ENCODE measurements at places on chromosomes 1 and 21.

GRCh38 chr1:109783436-109783835, 19.7 kb upstream of the EPS8L3 start:
- DNase-seq: no peak

DNA sequence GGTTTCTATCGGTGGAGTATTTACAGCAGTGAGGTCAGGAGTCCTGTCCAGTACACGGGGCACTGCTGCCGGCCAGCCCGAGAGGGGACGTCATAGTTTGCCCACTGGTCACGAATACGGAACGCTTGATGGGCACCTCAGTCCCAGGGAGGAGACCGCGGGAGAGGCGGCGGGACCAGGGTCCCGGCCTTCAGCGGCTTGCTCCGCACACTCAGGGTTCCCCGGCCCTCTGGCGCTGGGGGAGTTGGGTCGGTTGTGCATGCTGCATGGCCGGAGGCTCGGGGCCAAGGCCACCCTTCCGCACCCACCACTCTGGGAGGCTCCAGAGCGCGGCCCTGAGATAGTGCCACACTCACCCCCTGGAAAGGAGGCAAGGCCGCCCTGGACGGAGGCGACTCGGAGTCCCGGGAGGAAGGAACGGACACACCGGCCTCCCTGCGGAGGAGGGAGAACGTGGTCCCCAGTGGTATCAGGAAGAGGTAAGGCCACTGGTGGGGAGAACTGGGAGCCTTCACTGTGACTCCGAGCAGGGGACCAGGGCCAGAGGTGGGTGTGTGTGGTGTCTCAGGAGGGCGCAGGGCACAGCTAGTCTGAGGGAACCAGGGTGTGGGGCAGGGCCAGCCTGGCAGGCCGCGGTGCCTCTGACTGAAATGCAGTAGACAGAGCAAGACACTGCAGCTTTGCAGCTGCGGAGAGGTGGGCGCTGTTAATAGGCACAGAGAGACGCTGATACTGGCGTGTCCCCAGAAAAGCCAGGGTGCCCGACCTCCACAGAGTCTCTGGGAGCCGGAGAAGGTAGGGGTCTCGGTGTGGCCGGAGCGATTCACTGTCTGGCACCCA, 28.6 kb upstream of the PRSS38 start:
- DNase-seq: no peak

DNA sequence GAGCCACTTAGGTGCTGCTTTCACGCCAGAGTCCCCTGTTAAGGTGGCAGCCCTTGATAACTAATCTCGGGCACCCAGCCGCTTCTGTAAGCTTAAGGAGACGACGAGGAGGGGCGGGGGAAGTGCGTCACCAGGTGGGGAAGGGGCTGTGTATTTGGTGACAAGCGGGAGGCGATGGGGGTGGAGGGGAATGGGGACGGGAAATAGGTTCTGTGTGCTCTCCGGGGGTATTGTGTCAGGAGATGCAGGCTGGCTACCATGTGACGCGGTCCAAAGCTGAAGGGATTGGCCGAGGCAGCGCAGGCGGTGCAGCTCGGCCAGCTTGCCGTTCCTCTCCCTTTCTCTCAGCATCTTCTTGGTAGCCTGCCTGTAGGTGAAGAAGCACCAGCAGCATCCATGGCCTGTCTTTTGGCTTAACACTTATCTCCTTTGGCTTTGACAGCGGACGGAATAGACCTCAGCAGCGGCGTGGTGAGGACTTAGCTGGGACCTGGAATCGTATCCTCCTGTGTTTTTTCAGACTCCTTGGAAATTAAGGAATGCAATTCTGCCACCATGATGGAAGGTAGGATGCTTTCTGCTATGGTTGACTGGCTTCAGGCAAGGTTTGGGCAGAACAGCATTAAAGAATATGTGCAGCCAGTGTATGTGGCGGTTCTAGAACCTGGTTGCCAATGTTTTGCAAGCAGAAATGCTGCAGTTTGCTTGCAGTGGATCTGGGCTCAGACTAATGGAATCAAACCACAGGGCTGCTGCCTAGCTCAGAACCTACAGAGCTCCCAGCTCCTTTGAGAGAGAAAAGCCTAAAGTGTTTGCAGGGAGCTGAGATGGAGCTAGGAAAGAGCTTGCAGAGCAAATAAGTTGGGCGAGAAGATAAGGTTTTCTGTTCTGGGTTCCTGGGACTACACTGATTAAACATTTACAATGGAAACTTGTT, at the start of gene SGIP1:
SGIP1 (plus strand) TSS at position 350 of the 937 bp plus-strand sequence; CDS start at position 556, 206 bp downstream.
- no peak for DNase-seq

DNA sequence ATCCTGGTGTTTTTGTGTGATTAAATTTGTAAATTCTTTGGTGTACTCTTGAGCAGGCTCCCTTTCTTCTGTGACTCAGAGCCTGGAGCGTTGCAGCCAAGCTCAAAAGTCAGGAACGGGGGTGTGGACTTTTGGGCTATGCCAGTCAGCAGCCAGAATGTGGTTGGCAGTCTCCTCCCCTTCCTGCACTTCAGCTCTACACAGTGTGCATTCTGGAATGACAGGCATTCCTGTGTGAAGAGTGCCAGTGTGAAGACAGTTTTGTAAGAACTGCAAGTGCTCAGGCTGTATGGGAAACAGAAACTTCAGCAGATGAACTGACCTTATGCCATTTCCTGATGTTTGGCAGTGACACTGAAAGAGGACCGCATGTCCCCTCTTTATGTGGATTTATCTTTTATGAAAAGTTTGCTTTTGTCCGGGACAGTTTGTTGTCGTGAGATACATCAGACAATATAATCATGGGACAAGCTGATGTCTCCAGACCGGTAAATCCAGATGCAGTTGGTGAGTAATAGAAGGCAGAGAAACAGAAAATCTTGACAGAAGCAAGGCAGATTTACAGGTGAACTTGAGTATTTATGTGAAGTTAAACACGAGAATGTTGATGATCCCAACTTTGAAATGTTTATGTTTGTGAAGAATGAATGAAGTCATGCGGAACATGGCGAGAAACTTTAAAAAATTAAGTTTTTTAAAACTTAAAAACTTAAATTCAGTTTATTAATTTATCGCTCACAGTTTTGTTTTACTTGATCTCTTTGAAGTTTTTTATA, 67.7 kb upstream of the RCC1 start:
- no peak for DNase-seq

- DNase-seq: no peak
Observed at GRCh38 chr1:7789828-7790227, 5.7 kb downstream of the PER3 start.

GRCh38 chr1:89971600-89971999, 23.3 kb upstream of the ZNF326 start:
- no peak for DNase-seq

DNA sequence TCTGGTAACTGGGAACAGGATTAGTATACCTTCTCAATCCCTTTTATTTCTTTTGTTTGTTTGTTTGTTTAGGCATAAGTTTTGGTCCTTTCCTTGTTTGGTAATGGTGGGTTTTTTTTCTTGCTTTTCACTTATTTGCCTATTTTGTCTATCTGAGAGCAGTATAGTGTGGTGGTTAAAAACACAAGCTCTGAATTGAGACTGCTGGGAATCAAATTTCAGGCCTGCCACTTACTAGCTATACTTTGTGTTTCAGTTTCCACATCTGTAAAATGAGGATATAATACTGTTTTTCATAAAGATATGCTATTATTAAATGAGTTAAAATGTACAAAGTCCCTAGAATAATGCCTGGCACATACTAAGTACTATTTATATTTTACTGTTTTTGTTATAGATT, 81.6 kb upstream of the IVNS1ABP start:
- no peak for DNase-seq
